Activated T-cell treated with anti-CD3 and anti-CD28 coated beads for 24 hours (primary cell): ENCODE measurements at places on chromosomes 13 and 19.
A peak's percentile ranks its signal among the peaks of the same experiment; 100 is the strongest.

DNA sequence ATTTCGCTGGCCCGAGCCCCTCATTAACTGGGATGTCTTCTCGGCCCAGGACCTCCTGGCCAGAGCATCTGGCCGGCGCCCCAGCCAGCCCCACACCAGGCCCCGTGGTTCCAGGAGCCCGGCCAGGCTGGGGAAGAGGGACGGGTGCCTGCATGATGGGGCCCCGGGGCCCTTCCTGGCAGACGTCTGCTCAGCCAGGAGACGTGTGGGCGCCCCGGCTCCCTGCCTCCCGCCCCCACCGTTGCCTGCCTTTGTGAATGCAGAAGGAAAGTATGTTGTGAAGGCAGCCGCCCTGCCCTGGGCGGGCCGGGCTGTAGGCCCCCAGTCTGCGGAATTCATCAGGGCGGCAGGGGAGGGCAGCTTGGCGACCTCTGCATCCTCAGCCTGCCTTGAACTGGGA lies 4.4 kb upstream of the COMP start:
- no peak for DNase-seq

GRCh38 chr19:3112375-3113099 lies 18.4 kb downstream of the GNA11 start:
- DNase-seq = no peak

- no peak for DNase-seq
Measured at GRCh38 chr13:79541426-79542049, 60.6 kb downstream of the NDFIP2 start.

- no peak for DNase-seq
Measured at GRCh38 chr19:3133793-3134116, 2.1 kb upstream of the GNA15 start.

DNA sequence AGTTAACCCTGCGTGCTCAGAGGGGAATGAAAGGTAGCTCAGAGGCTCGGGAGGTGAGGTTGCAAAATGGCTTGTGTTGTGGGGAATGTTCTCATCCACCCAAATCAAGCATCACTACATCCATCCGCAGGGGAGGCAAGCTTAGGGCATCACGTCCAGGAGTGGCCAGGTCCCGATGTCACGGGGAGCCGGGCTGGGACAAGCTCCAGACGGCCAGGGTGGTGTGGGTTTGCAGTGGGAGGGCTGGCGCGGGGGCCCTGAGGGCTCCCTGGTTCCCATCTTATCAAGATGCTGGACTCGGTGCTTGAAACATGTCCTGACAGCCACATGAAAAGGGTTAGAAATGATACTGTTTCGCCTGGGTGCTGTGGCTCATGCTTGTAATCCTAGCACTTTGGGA lies 25.8 kb downstream of the EPN1 start:
- no peak for DNase-seq

- no peak for DNase-seq
Measured at GRCh38 chr13:41411522-41411921, 45.8 kb upstream of the RGCC start.

- DNase-seq = peak; percentile 36
Measured at GRCh38 chr13:41352935-41353840, 42.1 kb downstream of the NAA16 start.

DNA sequence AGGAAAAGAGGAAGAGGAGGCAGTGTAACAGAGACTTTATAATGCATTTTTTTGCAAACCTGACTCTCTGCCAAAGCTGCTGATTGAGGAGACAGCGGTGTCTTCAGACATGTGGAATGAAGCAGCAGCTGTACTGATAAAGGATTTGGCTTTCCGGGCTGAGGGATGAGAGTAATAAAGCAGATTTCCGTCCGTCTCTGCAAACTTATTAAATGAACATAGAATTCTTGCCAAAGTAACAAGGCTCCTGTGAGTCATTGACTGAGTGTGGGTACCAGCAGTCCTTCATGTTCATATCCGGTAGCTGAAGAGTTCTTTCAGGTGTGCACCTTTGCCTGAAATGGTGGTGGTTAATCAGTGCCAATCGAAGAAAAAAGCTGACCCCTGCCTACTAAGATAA lies 112.6 kb downstream of the LIG4 start:
- no peak for DNase-seq

GRCh38 chr19:16571283-16571682 lies 932 bp downstream of the SLC35E1 start:
- no peak for DNase-seq

DNA sequence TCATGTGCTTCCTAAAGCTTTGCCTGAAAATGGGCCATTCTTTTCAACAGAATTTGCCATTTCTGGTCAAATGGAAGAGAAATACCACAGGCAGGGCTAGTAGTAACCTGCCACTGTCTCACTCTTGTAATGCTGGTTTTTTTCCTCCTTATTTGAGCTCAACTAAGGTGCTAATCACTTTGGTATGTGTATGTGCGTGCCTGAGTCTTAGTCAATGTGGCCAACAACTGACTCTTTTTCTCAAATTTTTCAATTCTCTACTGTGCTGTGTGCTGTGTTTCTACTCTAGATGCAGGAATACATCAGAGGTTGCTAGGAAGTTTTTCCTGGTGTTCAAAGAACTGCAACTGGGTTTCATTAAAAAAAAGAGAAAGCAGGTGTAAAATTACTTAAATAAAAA lies 870.2 kb downstream of the EFNB2 start:
- no peak for DNase-seq

DNA sequence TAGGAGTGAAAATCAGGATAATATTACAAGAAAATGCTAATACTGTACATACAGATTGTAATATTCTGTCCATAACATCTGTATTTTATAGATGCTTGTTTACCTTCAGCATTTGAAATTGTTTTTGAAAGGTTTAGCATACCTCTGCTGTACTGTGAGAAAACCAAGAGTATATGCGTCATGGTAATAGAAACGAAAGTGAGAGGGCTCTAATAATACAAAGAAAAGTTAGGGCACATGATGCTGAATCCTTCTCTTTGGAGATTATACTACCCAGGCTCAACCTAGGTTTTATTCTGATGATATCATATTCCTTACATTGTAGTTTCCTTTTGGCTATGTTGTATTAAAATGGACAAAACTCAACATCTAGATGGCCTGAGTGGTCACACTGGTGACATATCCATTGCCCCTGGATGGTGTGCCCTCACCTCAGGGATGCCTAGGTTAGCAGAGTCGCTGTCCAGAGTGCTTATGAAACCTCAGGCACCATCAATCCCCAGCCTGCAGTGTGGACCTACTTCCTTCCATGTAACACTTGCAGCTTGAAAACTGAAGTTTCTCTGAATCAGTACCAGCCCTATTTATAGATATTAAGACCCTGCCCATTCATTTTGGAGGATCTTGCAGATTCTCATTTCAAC lies 253.7 kb downstream of the KCTD12 start:
- DNase-seq = no peak

DNA sequence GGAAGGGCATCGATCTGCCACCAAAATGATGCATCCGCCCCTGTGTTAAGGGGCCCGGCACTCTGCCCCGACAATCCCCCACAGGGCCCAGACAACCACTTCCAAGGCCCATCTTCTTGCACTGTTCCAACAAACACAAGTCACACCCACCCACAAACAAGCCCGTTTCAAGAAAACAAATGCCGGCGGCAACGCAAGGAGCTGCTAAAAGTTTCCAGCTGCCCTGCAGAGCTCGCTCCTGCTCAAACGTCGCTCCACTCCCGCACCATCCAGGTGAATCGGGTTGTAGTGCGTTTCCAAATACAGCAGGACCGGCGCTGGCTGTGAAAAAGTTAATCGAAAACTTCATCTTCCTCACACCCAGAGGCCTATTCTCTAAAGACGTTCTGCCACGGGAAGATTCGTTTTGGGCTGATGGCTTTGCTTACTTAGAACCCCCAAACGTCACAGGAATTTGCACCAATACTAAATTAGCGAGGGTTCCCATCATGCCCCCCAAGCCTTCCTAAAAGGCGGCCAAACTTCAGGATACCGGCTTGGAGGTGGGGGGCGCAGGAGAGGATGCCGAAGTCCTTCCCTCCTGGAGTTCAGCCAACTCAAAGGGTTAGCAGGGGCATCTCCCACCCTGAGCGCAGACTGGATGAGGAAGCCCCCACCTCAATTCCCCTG lies 107.4 kb upstream of the DOCK9 start:
- DNase-seq = no peak

DNA sequence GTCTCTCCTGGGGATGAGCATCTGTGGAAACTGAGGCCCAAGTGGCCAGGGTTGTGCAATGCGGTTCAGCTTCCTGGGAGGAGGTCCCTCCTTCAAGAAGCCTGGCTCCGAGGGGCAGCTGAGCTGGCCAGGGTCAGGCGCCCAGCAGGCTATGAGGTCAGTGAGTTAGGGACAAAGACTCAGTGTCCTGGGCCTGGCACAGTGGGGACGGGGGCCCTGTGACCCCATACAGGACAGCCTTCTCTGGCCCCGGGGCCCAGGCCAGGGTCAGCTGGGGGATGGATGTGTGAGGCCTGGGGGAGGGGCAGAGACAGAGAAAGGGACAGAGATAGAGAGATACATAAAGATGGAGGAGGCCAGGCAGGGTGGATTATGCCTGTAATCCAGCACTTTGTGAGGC lies 3.0 kb upstream of the IL12RB1 start:
- DNase-seq = no peak

- DNase-seq = peak; percentile 27
Measured at GRCh38 chr13:41900918-41901317, 60.0 kb downstream of the VWA8 start.

GRCh38 chr19:47112166-47112996 lies 1.2 kb downstream of the ZC3H4 start:
- peak; percentile 77 for DNase-seq

DNA sequence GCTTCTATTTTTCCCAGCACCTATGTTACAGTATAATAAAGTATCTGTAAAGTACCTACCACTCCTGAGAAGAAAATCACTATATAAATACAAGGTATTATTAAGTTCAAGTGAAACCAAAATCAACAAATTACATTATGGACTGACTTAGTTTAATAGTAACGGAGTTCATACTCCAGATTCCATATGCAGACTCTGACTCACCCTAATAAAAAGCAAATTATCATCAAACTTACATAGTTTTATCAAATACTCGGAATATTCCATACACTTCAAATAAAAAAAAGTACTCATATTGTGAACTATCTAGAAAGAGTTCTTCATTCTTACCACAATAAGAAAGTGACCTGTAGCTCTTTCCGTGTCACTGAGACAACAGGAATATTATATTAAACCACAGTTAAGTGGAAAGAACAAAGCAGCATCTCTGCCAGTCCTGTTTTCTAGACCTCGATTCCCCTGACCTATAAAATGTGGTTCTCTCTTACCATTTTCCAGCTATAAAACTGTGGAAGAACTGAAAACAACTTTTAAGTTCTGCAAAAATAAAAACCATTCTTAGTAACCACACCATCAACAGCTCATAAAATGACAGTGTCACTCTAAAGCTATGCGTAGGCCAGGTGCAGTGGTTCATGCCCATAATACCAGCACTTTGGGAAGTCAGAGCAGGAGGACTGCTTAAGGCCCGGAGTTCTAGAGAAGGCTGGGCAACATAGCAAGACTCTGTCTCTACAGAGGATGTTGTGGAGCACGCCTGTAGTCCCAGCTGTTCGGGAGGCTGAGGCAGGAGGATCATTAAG lies 42.6 kb downstream of the USP12 start:
- no peak for DNase-seq

DNA sequence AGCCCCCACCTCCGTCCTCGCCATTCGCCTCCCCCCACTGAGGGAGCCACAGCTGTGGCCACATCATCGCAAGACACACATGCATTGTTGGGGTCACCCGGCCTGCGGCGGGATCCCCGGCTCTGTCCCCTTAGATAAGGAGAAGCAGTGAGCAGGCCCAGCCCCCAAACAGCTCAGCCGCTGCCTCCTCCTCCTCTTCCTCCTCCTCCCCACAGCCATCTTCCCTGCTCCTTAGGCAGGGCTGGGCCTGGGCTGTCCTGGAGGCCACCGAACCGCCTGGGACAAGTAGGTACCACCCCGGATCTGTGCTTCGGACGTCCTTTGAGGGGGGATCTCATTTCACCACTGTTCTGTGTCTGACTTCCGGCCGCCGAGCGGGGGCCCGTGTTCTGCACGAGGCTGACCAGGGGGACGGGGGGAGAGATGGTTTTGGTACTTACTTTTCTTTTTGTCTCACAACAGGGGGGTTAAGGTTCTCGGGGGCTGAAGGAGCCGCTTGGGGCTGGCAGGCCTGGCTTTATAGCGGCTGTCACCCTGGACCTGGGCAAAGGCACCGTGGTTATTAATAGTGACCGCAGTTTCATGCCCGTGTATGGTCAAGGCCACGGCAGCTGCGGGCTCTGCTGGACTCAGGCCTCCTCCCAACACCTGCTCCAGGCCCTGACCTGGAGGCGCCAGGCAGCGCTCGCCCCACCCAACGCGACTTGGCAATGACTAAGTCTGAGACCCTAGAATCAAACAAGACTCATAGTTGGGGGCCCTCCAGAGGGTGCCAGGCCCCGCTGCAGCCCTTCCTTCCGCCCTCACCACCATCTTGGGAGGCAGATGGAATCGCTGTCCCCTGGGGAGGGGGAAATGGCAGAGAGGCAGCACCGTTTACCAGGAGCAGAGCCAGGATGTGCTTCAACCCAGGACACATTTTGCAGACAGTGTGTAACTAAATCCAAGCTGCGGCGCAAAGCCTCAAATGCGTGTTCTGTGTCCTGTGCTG lies 18.3 kb downstream of the NMRK2 start:
- DNase-seq = no peak

DNA sequence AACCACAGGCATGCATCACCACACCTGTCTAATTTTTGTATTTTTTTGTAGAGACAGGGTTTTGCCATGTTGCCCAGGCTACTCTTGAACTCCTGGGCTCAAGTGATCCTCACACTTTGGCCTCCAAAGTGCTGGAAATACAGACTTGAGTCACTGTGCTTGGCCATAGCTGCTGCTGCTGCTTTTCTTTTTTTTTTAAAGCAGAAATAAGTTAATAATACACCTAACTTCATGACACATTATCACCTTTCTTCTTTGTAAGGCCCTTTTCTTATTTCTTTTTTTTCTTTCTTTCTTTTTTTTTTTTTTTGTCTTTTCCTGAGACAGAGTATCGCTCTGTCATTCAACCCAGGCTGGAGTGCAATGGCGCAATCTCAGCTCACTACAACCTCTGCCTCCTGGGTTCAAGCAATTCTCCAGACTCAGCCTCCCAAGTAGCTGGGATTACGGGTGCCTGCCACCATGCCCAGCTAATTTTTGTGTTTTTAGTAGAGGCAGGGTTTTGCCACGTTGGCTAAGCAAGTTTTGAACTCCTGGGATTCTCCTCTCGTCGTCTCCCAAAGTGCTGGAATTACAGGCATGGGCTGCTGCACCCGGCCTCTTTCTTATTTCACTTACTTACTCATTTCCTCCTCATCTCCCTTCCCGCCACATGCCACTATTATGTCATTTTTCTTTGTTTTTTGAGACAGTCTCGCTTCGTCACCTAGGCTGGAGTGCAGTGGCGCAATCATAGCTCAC lies 8.7 kb downstream of the SHKBP1 start:
- DNase-seq = no peak

GRCh38 chr19:46351241-46352041 lies 4.6 kb downstream of the PPP5C start:
- DNase-seq = peak; percentile 23

GRCh38 chr19:2193807-2194206 lies 30.1 kb downstream of the DOT1L start:
- no peak for DNase-seq
